Erythroblast (primary cell): ENCODE measurements at places on chromosomes 2 and 18.
A peak's percentile ranks its signal among the peaks of the same experiment; 100 is the strongest.

DNA sequence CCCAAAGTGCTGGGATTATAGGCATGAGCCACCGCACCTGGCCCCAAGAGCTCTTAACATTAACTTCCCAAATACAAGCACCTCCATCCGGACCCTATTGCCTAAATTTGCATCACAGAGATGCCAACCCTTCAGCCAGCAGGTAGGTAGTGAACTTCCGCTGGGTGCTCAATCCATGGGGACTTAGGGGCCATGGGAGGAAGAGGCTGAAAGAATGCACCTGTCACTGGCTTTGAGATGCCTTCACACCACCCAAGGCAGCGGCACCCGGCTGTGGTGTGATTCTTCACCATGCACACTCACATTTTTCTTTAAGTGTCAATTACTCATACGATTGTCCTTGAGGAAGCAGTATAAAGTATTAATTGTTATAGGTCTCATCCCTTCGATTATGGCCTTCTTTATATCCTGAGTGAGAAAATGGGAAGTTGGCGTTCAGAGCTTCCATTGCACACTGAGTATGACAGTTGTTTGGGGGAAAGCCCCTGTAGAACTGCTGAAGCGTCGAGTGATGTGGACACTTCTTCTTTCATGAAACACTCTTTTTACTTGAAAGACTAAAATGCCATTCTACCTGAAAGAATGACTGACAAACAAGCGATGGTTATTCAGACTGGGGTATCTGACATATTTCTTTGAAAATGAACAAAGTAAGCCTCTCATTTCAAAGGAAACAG, 51.8 kb upstream of the BIN1 start:
- no peak for DNase-seq

- no peak for DNase-seq
Observed at GRCh38 chr18:5207471-5208150, 10.6 kb upstream of the AKAIN1 start.

- no peak for DNase-seq
Observed at GRCh38 chr18:68826121-68826520, 28.2 kb downstream of the CCDC102B start.

GRCh38 chr2:156116113-156116512, 216.4 kb downstream of the NR4A2 start:
- no peak for DNase-seq

DNA sequence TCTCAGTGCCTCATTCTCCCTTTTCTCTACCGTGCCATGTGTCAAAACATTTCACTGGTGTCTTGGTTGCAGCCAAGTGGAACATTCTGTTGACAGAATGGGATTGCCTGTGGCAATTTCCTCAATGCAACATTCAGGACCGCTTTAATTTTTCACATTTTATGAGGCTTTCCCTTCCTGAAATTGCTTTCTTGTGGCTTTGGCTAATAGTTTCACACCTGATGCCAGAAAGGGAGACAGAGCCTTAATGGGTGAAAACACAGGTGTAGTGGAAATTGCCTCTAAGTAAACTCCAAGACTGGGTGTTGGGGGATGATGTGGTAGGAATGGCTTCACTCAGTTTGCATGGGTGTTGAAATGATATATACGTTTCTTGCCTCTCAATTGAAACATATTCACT, 278.3 kb downstream of the TSN start:
- no peak for DNase-seq

- DNase-seq = no peak
Observed at GRCh38 chr18:42364766-42365165, 409.7 kb downstream of the PIK3C3 start.

DNA sequence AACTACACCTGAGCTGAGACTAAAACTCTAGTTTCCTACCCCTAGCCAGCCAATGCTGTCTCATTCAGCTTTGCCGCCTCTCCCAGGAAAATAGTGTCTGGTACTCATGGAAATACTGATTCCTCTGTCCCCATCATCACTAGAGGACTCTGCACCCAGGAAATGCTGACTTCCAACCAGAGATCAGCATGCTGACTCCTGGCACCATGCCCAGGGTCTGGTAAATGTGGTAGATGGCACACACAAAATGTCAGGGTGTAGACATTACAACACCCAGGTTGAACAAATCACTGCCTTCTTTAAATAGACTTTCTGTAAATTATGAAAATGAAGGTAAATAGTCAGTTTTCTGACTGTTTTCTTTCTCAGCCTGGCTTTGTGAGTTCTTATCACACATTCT, 307.3 kb upstream of the CHAC2 start:
- DNase-seq = peak; percentile 4
